ENCODE measurements at places on chromosomes 4 and X. TPM values are rescaled to one million over a fixed set of nuclear protein-coding genes. Genes with fewer than 3 reads are reported as not detected.

Gene HPSE
- 4.8 TPM for total RNA-seq

Gene NXF2B
- not detected for total RNA-seq

Gene OTUD6A
- total RNA-seq = not detected

Gene SLC10A4
- total RNA-seq = 2.1 TPM

Gene GAGE1
- total RNA-seq = not detected

Gene TRAM1L1
- 4.2 TPM for total RNA-seq

Gene SPATA4
- not detected for total RNA-seq

Gene PSAPL1
- not detected for total RNA-seq

Gene EDA
- total RNA-seq = 0.67 TPM

Gene TBC1D19
- 54.9 TPM for total RNA-seq

Gene GLRA2
- not detected for total RNA-seq

Gene TMSB15C
- 6.0 TPM for total RNA-seq

Gene POF1B
- total RNA-seq = 11.9 TPM

Gene SORCS2
- total RNA-seq = not detected

Gene CYSLTR1
- total RNA-seq = not detected

Gene SPANXB1
- total RNA-seq = not detected

Gene SMARCA5
- total RNA-seq = 32.0 TPM

Gene SFRP2
- total RNA-seq = not detected

Gene MBNL3
- total RNA-seq = 0.12 TPM

Gene FAM47C
- not detected for total RNA-seq
